Dermis microvascular lymphatic vessel endothelial cell (primary cell): ENCODE measurements at places on chromosomes 16 and 17. TPM values are rescaled to one million over a fixed set of nuclear protein-coding genes. Genes with fewer than 3 reads are reported as not detected.

MYLK3 gene
- under 0.01 and 0.13 TPM in 2 replicates for total RNA-seq

UBTF gene
- 37.5 and 44.4 TPM in 2 replicates for total RNA-seq

KRTAP3-2 gene
- total RNA-seq = not detected in 2 replicates

TBC1D3K gene
- not detected in 2 replicates for total RNA-seq

NTN3 gene
- under 0.01 and 0.13 TPM in 2 replicates for total RNA-seq

TMED6 gene
- not detected in 2 replicates for total RNA-seq

ADAM11 gene
- total RNA-seq = 0.13 and 0.38 TPM in 2 replicates
